H1 (cell line): ENCODE measurements at places on chromosomes 3 and 15. TPM values are rescaled to one million over a fixed set of nuclear protein-coding genes. Genes with fewer than 3 reads are reported as not detected.

DNA sequence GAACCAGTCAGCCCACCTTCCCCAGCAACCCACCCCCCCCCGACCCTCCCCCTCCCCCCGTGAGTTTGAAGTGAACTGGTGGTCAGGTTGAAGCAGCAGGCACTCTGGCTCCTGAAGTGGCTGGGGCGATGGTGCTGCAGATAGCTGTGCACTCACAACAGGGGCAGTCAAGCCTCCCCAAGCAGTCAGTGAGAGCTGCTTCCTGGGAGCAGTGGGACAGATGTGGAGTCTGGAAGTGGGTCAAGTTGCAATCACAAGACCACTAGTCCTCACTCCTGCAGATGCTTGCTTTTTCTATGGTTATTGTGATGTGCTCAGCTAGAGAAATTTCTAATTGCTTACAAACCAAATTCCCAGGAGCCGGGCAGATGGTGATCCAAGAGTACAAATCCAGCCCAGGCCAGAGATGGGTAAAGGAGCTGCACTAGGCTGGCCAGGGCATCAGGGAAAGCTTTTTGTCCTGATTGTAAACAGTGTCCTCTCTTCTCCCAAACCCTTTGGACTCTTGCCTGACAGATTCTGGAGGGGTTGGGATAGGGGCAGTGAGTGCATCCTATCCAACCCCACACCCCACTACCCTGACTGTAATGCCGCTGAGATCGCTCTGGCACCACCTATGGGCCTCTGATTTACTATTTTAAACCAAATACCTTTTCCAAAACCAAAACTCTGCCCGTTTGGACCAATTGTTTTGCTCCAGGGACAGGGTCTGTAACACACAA is 9.8 kb upstream of the CLPX start:
- no peaks in the 10 kb centered on the region for H3K36me3 ChIP-seq
- no peaks in the 10 kb centered on the region for H3K27me3 ChIP-seq
- no peak overlapping the region for H3K27ac ChIP-seq
- H3K4me1 ChIP-seq, result no peaks in the 10 kb centered on the region
- no peak overlapping the region for H3K4me3 ChIP-seq
- no peak for DNase-seq

GRCh38 chr3:182487611-182488010 is 305.7 kb upstream of the ATP11B start:
- no peaks in the 10 kb centered on the region for H3K36me3 ChIP-seq
- no peak overlapping the region for H3K4me3 ChIP-seq
- no peak for DNase-seq
- H3K27ac ChIP-seq, result no peak overlapping the region
- H3K4me1 ChIP-seq, result peaks cover 7% of the 10 kb centered on the region
- no peaks in the 10 kb centered on the region for H3K27me3 ChIP-seq

GRCh38 chr3:111662907-111663306 is 67.8 kb upstream of the ZBED2 start:
- no peaks in the 10 kb centered on the region for H3K36me3 ChIP-seq
- no peak overlapping the region for H3K4me3 ChIP-seq
- DNase-seq, result no peak
- no peaks in the 10 kb centered on the region for H3K4me1 ChIP-seq
- no peaks in the 10 kb centered on the region for H3K27me3 ChIP-seq

DNA sequence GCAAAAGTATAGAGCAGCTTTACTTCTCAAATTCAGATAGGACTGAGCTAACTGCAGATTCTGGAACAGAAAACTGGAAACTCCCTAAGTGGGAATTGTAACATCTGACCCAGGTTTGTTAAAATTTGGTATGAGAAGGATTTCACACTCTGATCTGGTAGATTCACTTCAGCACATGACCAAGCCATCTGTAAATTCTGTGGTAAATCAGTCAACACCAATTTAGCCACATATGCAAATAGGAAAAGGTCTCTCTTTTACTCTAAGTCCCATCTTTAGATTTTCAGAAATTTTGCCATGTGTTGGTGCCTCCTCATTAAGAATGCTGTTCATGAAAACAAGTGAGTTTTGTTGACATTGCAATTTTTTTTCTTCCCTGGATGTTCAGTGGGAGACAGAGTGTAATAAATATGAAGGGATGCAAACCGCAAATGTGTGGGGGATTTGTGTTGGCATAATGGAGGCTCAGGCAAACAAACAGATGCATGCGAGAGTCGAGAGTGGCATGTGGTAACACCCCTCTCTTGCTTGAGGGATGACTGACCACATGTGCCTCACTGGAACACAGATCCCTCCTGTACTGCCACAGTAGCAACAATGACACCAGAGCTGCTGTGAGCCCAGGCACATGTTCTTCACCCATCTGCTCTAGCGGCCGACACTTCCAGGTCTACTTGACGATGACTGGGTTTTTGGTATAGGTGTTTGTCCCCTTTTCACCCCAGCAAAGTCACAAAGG is 146.6 kb downstream of the FEZF2 start:
- H3K4me3 ChIP-seq, result no peak overlapping the region
- H3K27ac ChIP-seq, result no peak overlapping the region
- no peaks in the 10 kb centered on the region for H3K27me3 ChIP-seq
- no peaks in the 10 kb centered on the region for H3K36me3 ChIP-seq
- no peak for DNase-seq
- H3K4me1 ChIP-seq, result no peaks in the 10 kb centered on the region

- no peak for DNase-seq
- no peak overlapping the region for H3K27ac ChIP-seq
- H3K4me3 ChIP-seq, result no peak overlapping the region
- no peaks in the 10 kb centered on the region for H3K27me3 ChIP-seq
- no peaks in the 10 kb centered on the region for H3K36me3 ChIP-seq
- H3K4me1 ChIP-seq, result peaks cover 3% of the 10 kb centered on the region
These were observed 9.4 kb upstream of the C15orf39 start for GRCh38 chr15:75192307-75192706.

GRCh38 chr15:60138397-60138968 is 134.4 kb downstream of the FOXB1 start:
- no peak overlapping the region for H3K4me3 ChIP-seq
- no peak for DNase-seq
- H3K36me3 ChIP-seq, result no peaks in the 10 kb centered on the region

DNA sequence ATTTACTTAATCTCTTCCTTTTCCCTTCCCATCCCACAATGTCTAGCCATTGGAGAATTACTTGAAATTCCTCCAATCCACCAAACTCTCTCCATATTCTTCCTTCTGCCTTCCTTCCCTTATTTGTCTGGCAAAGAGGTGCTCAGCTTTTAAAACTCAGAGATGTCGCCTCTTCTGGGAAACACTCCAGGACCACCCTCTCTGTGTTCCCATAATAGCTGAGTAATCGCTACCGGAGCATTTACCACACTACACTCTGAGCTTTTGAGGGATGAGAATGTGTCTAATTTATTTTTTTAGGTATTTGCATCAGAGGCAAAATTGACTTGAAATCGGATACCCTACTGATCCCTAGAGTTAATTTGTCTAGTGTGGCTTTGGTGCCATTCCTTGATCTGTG is 245.7 kb upstream of the TPRG1 start:
- no peak overlapping the region for H3K27ac ChIP-seq
- no peak overlapping the region for H3K4me3 ChIP-seq
- no peak for DNase-seq
- H3K27me3 ChIP-seq, result no peaks in the 10 kb centered on the region

DNA sequence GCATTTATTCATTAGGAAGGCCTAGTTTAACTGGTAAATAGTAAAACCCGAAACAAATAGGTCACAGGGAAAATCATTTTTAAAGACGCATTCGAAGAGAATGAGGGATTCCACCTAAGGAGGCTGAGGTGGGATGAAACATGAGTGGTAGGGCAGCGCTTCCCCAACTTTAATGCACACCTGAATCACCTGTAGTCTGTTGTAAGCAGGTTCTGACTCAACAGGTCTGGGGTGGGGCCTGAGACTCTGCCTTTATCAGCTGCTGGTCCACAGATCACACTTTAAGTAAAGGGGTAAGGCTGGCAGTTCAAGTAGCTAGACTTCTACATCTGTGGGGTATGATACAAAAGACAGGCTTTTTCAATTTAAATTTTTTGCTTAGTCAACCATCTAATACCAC is 223.5 kb upstream of the UBE2E2 start:
- H3K4me1 ChIP-seq, result no peaks in the 10 kb centered on the region; the same call in 1 of the 2 replicates
- H3K4me3 ChIP-seq, result no peak overlapping the region
- no peak overlapping the region for H3K27ac ChIP-seq

DNA sequence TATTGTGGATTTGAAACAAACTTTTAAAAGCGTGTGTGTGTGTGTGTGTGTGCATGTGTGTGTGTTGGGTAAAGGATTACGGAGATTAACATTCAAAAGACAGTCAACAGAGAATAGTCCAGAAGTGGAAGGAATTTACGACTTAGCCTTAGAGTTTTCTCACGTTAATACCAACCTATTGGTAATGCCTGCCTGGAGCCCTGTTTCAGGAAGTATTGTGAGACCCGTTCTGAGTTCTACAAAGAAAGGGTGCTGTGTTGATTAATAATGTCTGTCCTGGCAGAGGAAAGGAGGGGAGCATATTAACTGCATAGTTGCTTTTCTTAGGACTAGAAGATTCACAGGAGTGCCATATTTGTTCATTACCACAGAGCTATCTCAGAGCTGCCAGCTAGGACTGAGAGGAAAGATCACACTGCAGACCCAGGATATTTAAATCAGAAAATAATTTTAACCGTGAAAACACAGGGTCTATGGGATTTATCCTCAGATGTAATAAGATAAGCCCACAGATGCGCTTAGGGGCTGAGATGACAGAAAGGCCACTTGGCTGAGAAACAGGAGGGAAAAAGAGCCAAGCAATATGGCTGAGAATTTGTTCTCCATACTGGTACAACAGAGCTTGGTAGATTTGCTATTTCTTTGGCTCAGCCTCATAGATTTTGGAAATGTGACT is 40.5 kb upstream of the FRMD4B start:
- no peak overlapping the region for H3K4me3 ChIP-seq
- no peak for DNase-seq
- no peaks in the 10 kb centered on the region for H3K4me1 ChIP-seq
- no peak overlapping the region for H3K27ac ChIP-seq
- H3K36me3 ChIP-seq, result no peaks in the 10 kb centered on the region

GRCh38 chr3:95120921-95121320 is 1058.1 kb downstream of the NSUN3 start:
- no peaks in the 10 kb centered on the region for H3K4me1 ChIP-seq
- no peak overlapping the region for H3K4me3 ChIP-seq
- H3K27ac ChIP-seq, result no peak overlapping the region
- no peak for DNase-seq
- H3K27me3 ChIP-seq, result no peaks in the 10 kb centered on the region

DNA sequence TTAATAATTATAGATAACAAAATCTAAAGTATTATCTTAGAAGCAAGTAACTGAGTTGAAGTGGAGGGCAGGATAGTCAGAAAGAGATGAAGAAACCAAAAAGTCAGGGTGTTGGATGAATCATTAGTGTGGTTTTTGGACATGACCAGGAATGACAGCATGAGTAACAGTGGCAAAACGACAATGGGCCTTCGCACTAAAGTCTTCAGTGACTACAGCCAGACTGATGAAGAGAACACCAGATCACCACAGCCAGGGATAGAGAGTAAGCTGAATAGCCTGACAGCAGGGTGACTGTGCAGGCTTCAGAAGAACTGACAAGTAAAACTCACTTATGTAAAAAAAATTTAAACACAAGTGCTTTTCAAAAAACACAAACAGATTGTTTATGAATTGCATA is 96.0 kb upstream of the MELTF start:
- no peak for DNase-seq
- H3K4me1 ChIP-seq, result no peaks in the 10 kb centered on the region
- H3K27ac ChIP-seq, result no peak overlapping the region
- no peaks in the 10 kb centered on the region for H3K27me3 ChIP-seq

GRCh38 chr3:186052096-186052840 is 56.6 kb downstream of the ETV5 start:
- H3K4me3 ChIP-seq, result no peak overlapping the region
- no peak overlapping the region for H3K27ac ChIP-seq
- H3K4me1 ChIP-seq, result peaks cover 2% of the 10 kb centered on the region; the same call in 1 of the 2 replicates
- no peaks in the 10 kb centered on the region for H3K27me3 ChIP-seq
- no peaks in the 10 kb centered on the region for H3K36me3 ChIP-seq

The CCR1 gene
- total RNA-seq, result not detected in 2 replicates
